ENCODE measurements at places on chromosomes 1 and 21.

- DNase-seq: no peak
These were observed 13.3 kb upstream of the ADORA1 start for GRCh38 chr1:203114202-203114601.

DNA sequence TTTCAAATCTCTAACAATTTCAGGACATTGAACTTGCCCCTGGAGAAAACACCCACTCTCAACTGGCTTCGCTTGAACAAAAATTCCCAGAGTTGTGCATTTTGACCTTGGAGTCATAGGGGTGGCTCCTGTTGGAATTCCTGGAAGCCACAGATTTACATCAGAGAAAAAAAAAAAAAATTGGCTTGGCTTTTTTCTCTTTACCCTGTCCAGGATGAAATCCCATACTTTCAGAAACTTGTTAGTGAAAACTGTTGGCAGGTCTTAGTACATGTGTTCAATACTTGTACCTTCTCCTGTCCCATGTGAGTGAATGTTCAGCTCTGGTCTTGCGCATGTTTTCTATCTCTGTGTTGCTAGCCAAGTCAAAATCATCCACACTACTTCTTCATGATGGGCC, 228.8 kb downstream of the TGFB2 start:
- DNase-seq: peak; percentile 11

- DNase-seq: peak; percentile 46
These were observed 174.0 kb downstream of the CRB1 start for GRCh38 chr1:197441999-197442414.

DNA sequence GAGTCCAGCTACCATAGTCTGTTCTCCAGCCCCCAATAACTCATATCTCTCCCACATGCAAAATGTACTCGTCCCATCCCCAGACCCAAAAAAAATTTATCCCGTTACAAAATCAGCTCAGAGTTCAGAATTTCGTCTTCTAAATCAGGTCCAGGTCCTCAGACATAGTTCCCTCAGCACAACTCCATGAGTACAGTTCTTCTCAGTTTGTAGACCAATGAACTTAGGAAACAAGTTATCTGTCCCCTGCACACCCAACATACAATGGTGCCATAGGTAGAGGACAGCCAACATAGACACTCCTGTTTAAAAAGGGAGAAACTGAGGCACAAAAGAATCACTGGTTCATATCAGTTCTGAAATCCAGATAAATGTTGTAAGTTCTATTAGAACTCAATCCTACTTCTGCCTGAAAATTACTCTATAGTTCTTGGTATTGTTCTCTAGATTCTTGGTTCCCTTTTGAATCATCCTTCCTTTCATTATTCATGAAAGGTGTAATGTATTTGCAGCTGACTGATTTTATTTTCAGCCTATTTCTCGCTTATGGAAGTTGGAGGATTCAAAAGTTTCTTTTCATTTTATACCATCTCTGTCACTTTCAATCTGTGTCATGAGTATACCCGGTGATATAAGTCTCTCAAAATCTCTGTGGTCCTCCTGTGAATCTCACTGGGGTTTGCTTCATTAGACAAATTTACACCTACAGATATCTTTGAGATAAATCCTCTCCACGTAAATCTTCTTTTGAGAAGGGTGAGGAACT, 75.8 kb upstream of the TSPAN2 start:
- no peak for DNase-seq

- DNase-seq: no peak
These were observed 12.1 kb downstream of the GON4L start for GRCh38 chr1:155844860-155845421.

GRCh38 chr1:175270361-175270760, 77.8 kb upstream of the KIAA0040 start:
- no peak for DNase-seq

GRCh38 chr1:87615901-87616300, 287.2 kb downstream of the LMO4 start:
- no peak for DNase-seq

DNA sequence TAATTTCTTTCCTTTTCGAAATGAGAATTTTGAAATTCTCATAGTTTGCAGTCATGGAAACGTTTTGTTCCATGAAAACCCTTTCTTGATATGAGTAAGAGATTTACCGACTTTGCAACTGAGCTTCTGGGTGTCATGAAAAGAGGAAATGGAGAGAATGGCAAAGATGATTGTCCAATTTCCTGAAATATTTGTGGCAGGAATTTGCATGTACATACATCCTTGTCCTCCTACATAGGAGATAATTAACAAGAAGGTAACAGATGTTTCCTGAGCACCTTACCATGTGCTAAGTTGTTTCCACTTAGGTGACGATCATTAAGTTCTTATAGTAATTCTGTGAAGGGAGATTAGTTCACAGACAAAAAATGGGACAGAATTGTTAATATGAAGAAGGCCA, 170.7 kb downstream of the NEGR1 start:
- DNase-seq: no peak

GRCh38 chr1:85224734-85225623, 24.2 kb upstream of the SYDE2 start:
- DNase-seq: peak; percentile 44

DNA sequence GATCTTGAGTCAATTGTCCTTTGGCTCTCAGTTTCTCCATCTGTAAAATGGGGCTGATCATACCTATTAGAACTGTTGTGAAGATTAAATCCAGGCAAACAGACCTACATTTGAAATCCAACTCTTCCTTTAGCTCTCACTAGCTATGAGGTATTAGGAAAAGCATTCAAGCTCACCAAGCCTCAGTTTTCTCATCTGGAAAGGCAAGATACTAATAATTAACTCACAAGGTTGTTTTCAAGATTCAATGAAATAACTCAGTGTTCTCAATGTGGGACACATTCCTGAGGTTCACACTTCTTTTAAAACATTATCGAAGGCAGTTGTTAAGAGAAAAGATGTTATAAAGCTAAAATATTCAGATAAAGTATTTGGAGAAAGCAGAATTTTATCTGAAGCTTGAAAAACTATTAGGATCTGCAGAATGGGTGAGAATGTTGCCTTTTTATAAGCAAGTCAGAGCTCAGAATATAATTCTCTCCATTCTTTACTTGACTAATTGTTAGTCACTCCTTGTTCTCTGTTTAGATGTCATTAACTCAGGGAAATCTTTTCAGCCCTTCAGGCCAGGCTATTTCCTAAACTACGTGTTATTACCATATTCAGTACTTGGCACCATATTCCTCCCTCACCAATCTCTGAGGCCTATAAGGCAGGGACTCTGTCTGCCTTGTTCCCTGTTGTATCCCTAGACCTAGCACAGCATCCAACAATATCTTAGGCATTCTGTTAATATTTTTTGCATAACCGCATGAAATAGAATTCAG, 72.0 kb upstream of the VAV3 start:
- DNase-seq: no peak

DNA sequence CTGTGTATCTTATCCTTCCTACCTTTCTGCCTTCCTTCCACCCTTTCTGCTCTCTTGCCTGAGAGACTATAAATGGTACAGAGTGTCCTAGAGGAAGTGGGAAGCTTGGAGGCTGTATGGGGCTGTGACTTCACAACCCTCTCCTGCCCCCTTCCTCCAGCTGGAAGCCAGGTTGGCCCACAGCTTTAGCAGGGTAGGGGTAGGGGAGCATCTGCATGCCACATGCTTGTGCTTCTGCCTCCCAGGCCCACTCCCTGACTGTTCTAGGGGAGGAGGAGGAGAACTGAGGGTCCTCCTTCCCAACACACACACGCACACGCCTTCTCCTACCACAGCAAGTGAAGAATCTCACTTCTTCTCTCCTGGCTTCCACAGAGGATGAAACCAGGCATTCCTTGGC, 3.9 kb upstream of the SLC27A3 start:
- DNase-seq: no peak

DNA sequence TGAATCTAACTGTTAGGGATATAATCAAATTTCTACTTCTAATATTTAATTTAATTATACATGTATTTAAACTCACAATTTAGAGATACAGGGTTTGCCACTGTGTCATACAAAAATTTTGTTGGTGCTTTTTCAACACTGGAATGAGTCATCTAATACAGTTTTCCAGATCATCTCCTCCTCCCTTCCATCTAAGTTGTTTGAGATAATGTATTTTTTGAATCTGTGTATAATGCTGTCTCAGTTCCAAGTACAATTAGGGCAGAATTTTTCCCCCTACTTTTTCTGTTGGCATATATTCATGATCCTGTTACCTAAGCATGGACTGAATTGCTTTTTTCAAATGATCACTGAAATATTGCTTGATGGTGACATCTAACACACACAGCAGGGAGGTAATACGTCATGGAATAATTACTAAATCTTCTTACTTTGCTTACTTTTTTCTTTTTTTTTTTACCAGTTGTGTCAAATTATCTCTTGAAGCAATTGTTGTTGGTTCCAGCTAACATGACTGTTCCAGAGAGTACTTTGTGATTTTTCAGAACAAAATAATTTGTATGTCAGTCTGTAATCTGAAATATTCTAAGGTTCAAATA, 146.0 kb downstream of the MAGI3 start:
- peak; percentile 54 for DNase-seq

DNA sequence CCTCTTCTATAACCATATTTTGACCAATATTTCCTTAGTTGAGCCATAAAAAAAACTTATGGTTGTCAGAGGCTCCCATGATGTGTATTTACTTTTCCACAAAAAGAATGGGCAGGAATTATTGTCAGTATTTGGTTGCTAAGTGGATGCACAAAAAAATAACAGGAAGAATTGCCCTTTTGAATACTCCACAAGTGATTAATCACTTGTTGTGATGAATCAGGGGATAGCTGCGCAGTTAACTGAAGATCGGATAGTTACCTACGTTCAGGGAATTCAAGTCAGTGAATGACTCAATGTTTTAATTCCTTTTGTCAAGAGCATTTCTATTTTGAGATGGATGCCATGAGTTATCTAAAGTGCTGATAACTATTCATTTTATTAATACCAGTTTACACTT, 785.2 kb upstream of the B3GALT2 start:
- DNase-seq: peak; percentile 83

GRCh38 chr1:13228343-13228781, 2.4 kb upstream of the PRAMEF18 start:
- DNase-seq: no peak

DNA sequence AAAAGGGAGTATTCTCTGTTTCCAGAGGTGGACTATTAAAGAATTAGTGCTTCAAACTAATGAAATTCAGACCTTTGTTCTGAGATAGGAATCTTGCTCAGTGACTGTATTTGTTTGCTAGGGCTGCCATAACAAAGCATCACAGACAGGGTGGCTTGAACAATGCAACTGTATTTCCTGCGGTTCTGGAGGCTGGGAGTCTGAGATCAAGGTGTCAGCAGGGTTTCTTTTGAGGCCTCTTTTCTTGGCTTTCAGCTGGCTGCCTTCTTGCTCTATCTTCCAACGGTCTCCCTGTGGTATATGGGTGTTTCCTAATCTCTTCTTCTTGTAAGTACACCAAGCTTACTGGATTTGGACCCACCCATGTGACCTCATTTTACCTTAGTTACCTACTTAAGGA, 264.6 kb upstream of the PROX1 start:
- DNase-seq: no peak

DNA sequence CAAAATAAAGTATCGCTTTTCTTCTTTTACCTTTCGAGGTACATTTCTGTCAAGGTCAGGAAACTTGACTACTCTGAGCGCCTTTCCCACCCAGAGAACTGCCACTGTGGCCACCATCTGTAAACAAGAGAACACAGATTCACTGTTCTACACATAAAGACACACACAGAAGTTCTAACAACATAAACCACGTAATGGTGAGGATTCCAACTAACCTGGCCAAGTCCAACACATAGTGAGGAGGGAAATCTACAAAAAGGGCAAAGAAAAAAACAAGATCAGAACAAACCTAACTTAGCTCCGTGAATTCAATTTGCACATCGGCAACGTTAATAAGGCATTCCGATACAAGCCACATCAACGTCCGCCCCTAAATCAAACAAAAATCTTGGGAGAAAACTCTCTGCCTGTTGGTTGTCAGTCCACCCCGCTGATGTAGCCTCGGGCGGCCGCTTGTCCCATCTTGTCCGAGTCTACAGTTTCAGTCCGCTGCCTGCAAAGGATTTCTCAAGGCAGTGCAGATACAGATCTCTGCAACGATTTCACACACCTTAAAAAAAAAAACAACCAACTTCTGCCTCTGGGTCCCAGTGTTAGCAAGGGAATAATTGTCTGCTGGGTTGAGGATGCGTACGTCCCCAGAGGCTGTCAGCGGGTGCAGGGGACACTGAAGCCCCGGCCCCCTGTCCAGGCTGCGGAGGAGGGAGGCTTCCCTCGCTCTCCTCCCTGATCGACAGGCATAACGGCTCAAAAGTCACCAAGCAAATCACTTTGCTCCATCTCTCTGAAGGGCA, 1.0 kb downstream of the SLC35D1 start:
- DNase-seq: peak; percentile 70

GRCh38 chr1:7264101-7264500, 478.8 kb downstream of the CAMTA1 start:
- DNase-seq: no peak

Data from EH (cell line).